ENCODE measurements at places on chromosomes 7 and 10. TPM values are rescaled to one million over a fixed set of nuclear protein-coding genes. Genes with fewer than 3 reads are reported as not detected.

GPR22 gene
- 0.08 TPM for total RNA-seq

PGAM2 gene
- total RNA-seq: not detected

CCL24 gene
- total RNA-seq: not detected

AZGP1 gene
- 52.6 TPM for total RNA-seq

EPO gene
- 1.3 TPM for total RNA-seq

IDI2 gene
- total RNA-seq: not detected

C10orf143 gene
- 0.50 TPM for total RNA-seq

SUFU gene
- total RNA-seq: 10.2 TPM

GRCh38 chr7:149126662-149127266, 640 bp upstream of the ZNF425 start:
- no peaks in the 10 kb centered on the region for H3K36me3 ChIP-seq
- H3K4me1 ChIP-seq: peaks cover 11% of the 10 kb centered on the region
- peak overlapping the region; percentile 100 for H3K27ac ChIP-seq
- peak; percentile 65 for DNase-seq
- H3K4me3 ChIP-seq: peak overlapping the region; percentile 88
- no peaks in the 10 kb centered on the region for H3K27me3 ChIP-seq

- no peaks in the 10 kb centered on the region for H3K36me3 ChIP-seq
- peak; percentile 77 for DNase-seq
- peak overlapping the region; percentile 95 for H3K27ac ChIP-seq
- H3K4me1 ChIP-seq: peaks cover 52% of the 10 kb centered on the region
These were observed 45.5 kb downstream of the MYOF start for GRCh38 chr10:93436591-93437085.

- H3K4me3 ChIP-seq: no peak overlapping the region
- H3K36me3 ChIP-seq: no peaks in the 10 kb centered on the region
- H3K27me3 ChIP-seq: peaks cover 4% of the 10 kb centered on the region
- DNase-seq: no peak
- no peaks in the 10 kb centered on the region for H3K4me1 ChIP-seq
These were observed 58.5 kb upstream of the EXOC6 start for GRCh38 chr10:92789786-92790185.

- no peaks in the 10 kb centered on the region for H3K36me3 ChIP-seq
- H3K27ac ChIP-seq: no peak overlapping the region
- no peak overlapping the region for H3K4me3 ChIP-seq
- no peaks in the 10 kb centered on the region for H3K27me3 ChIP-seq
- no peak for DNase-seq
- peaks cover 24% of the 10 kb centered on the region for H3K4me1 ChIP-seq
These were observed 56.0 kb downstream of the HIPK2 start for GRCh38 chr7:139721821-139722220.

GRCh38 chr10:74437822-74438221, 286.8 kb downstream of the ADK start:
- H3K36me3 ChIP-seq: no peaks in the 10 kb centered on the region
- peaks cover 5% of the 10 kb centered on the region for H3K4me1 ChIP-seq
- H3K4me3 ChIP-seq: no peak overlapping the region

DNA sequence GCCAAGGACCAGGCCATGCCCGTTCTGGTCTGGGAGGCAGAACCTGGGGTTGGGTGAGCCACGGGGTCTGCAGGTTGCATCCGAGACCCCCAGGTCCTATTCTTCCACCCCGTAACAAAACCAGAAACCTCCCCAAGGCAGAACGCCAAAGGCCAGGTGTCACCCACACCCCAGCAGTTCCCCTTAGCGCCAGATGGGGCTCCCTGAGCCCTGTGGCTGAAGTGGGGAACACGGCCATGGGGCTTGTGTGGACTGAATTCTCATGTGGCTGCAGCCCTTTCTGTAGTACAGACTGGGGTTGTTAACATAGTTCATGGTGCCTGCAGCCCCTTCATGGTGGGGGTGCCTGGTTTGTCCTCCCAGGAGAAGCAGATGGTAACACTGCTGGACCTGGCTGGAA, 10.2 kb downstream of the BRI3 start:
- H3K4me3 ChIP-seq: no peak overlapping the region
- peak; percentile 22 for DNase-seq

- no peak overlapping the region for H3K4me3 ChIP-seq
- no peaks in the 10 kb centered on the region for H3K36me3 ChIP-seq
- peak overlapping the region; percentile 76 for H3K27ac ChIP-seq
- DNase-seq: peak; percentile 31
- peaks cover 2% of the 10 kb centered on the region for H3K27me3 ChIP-seq
- peaks cover 7% of the 10 kb centered on the region for H3K4me1 ChIP-seq
These were observed 24.3 kb downstream of the SLC25A28 start for GRCh38 chr10:99595770-99596465.

DNA sequence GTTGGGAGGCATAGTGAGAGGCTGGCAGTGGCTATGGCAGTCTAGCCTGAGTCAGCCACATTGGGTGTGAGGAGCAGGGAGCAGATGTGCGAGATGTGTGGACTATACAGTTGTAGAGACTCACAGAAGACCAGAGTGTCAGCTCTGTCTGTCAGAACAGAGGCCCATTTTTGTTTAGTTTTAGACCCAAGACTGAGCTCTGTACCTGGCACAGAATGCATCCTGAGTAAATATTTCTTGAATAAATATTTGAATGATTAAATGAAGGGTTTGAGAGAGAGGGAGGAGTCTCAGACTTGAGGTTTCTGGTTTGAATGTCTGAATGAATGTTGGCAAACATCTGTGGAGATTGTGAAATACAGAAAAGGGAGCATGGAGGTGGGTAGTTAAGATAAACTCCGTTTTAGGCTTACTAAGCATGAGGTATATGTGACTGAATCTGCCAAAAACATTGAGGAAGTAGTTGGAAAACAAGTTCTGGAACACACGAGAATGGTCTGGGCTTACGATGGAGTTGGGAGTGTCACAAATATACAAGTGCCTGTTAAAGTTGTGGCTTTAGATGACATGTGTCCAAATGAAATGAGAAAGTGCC, 3.6 kb downstream of the SEC23IP start:
- H3K27me3 ChIP-seq: no peaks in the 10 kb centered on the region
- no peaks in the 10 kb centered on the region for H3K36me3 ChIP-seq
- peaks cover 32% of the 10 kb centered on the region for H3K4me1 ChIP-seq

GRCh38 chr10:58807629-58808022, 295.0 kb downstream of the BICC1 start:
- no peaks in the 10 kb centered on the region for H3K27me3 ChIP-seq
- peaks cover 9% of the 10 kb centered on the region for H3K4me1 ChIP-seq
- no peak for DNase-seq
- H3K4me3 ChIP-seq: no peak overlapping the region
- H3K36me3 ChIP-seq: no peaks in the 10 kb centered on the region

- H3K36me3 ChIP-seq: no peaks in the 10 kb centered on the region
- no peak overlapping the region for H3K27ac ChIP-seq
- H3K27me3 ChIP-seq: no peaks in the 10 kb centered on the region
- H3K4me1 ChIP-seq: no peaks in the 10 kb centered on the region
- DNase-seq: no peak
These were observed 74.2 kb upstream of the GLI3 start for GRCh38 chr7:42311195-42311594.

DNA sequence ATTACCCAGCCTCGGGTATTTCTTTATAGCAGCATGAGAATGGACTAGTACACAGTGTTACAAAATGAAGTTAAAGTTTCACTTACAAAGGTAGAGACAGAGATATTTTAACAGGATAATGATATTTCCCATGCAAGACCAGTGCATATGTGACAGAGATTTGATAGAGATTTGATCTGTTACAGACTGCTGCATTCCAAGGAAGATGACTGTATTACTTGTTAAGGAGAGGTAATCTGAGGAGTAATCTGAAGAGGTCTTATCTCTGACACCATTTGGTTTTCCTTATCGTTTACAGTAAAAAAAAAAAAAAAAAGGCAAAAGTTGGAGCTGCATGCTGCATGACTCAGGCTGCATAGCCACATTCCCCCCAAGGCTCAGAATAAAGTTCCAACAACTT, 289.6 kb downstream of the POM121L12 start:
- no peaks in the 10 kb centered on the region for H3K27me3 ChIP-seq
- no peak overlapping the region for H3K4me3 ChIP-seq
- no peak for DNase-seq
- no peaks in the 10 kb centered on the region for H3K36me3 ChIP-seq
- H3K27ac ChIP-seq: no peak overlapping the region
- H3K4me1 ChIP-seq: no peaks in the 10 kb centered on the region

DNA sequence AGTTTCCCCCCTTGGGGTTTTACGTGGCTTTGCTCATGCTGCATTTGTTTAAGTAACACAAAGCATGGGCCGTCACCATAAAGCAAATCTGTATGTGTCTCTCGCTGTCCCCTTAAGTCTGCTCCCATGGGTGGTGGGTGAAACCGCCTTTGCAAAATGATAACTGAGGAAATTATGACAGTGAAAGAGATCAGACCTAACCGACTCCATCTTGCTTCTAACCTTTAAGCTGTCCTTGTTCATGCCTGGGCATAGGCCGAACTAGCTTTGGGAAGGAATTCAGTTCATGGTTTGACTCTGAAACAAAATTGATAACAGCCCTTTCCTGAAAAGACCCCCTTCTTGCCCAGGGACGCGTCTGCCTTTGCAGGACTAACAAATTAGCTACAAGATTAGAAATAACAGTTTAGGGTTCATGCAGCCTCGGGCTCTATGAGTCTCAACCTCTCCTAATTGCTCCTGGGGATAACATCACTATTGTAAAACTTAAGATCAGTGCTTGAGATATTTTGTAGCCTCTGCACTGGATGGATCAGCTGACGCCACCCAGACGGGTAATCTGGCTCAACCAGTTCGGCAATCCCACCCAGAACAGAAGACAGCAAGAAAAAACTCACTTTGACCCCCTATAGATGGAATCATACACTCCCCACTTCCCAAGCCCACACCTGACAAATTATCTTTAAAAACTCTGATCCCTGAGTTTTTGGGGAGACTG, 623.7 kb downstream of the TYW1 start:
- no peaks in the 10 kb centered on the region for H3K4me1 ChIP-seq
- no peak overlapping the region for H3K27ac ChIP-seq
- no peak overlapping the region for H3K4me3 ChIP-seq
- peaks cover 35% of the 10 kb centered on the region for H3K27me3 ChIP-seq
- no peaks in the 10 kb centered on the region for H3K36me3 ChIP-seq

- no peaks in the 10 kb centered on the region for H3K36me3 ChIP-seq
- H3K4me3 ChIP-seq: no peak overlapping the region
- H3K4me1 ChIP-seq: peaks cover 10% of the 10 kb centered on the region
- peak overlapping the region; percentile 23 for H3K27ac ChIP-seq
- no peaks in the 10 kb centered on the region for H3K27me3 ChIP-seq
- DNase-seq: peak; percentile 72
These were observed 466.2 kb downstream of the TYW1 start for GRCh38 chr7:67462781-67463191.

DNA sequence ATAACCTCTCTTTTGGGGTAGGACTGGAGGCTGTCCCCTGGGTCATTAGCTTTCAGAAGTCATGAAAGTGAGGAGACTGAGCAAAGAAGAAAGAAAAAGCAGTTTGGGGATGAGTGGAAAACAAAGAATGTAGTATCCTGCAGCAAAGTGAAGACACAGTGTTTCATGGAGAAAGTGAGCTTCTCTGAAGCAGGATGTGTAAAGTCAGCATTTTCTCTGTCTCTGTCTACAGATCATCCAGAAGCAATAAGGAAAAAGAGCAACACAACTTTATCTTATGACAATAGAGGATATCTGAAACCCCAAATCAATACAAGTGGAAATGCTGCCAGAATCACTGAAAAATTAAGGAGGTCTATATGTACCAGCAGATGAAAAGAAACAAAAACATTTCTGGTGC, 28.4 kb upstream of the ZNF248 start:
- no peak for DNase-seq
- H3K27me3 ChIP-seq: no peaks in the 10 kb centered on the region
- no peak overlapping the region for H3K4me3 ChIP-seq
- no peaks in the 10 kb centered on the region for H3K4me1 ChIP-seq
- no peaks in the 10 kb centered on the region for H3K36me3 ChIP-seq
- H3K27ac ChIP-seq: no peak overlapping the region

GRCh38 chr7:7932553-7932952, 36.0 kb upstream of the GLCCI1 start:
- no peak for DNase-seq
- H3K27me3 ChIP-seq: no peaks in the 10 kb centered on the region
- no peak overlapping the region for H3K4me3 ChIP-seq
- H3K27ac ChIP-seq: no peak overlapping the region

DNA sequence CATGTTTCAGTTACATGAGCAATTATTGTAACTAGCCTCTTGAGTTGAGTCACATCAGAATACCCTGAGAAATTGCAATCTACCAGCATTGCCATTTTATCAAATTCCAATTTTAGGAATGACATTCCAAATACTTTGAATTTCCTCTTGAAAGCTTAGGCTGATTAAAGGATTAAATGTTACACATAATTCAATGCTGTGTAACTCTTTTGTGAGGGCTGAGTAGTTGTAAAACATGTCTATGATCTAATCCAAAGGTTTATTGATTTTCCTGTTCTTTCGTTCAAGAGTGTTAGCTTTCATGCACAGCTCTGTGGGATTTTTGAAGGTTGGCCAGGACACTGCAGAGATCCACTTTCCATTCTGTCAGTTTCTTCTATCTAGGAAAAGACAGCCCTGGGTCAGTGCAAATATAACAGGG, 193.1 kb downstream of the SORCS1 start:
- H3K27me3 ChIP-seq: no peaks in the 10 kb centered on the region
- no peak for DNase-seq
- H3K27ac ChIP-seq: no peak overlapping the region

- H3K4me3 ChIP-seq: no peak overlapping the region
- no peaks in the 10 kb centered on the region for H3K4me1 ChIP-seq
- peak; percentile 26 for DNase-seq
- no peaks in the 10 kb centered on the region for H3K36me3 ChIP-seq
- H3K27ac ChIP-seq: no peak overlapping the region
- no peaks in the 10 kb centered on the region for H3K27me3 ChIP-seq
These were observed 112.4 kb upstream of the PPP2R2D start for GRCh38 chr10:131788386-131788785.
